ENCODE measurements at places on chromosomes 13 and 19.

- DNase-seq: no peak
Measured at GRCh38 chr19:40867701-40868100, 14.3 kb downstream of the CYP2A7 start.

GRCh38 chr19:14957464-14957863 lies 16.2 kb downstream of the OR7C2 start:
- DNase-seq: no peak

DNA sequence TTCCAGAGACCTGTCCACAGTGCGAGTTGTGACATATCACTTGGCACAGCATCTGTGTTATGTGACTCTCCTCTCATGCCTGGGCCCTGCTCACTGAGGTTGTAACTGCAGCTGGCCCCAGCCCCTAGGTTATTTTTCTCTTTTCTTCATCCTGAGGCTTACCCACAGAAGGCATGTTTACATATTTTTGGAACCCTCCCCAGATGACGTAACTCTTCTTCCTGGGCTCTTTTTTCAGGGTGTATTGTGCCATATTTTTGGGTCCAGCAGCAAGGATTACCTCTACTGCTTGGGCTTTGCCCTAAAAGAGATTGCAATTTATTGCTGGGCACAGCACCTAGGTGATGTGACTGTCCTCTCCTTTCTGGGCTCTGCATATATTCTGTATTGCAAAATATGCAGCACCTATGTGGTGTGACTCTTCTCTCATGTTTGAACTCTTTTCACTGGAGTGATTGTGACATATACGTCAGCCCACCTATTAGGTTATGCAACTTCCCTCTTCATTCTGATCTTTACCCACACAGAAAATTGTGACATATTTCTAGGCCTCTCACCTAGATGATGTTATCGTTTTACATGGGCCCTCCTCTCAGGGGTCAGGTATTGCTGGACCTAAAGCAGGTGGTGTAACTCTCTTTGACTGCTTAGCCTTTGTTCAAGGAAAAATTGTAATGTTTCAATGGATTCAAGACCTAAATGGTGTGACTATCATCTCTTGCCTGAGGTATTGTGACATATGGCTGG lies 64.5 kb upstream of the ZNF724 start:
- no peak for DNase-seq

DNA sequence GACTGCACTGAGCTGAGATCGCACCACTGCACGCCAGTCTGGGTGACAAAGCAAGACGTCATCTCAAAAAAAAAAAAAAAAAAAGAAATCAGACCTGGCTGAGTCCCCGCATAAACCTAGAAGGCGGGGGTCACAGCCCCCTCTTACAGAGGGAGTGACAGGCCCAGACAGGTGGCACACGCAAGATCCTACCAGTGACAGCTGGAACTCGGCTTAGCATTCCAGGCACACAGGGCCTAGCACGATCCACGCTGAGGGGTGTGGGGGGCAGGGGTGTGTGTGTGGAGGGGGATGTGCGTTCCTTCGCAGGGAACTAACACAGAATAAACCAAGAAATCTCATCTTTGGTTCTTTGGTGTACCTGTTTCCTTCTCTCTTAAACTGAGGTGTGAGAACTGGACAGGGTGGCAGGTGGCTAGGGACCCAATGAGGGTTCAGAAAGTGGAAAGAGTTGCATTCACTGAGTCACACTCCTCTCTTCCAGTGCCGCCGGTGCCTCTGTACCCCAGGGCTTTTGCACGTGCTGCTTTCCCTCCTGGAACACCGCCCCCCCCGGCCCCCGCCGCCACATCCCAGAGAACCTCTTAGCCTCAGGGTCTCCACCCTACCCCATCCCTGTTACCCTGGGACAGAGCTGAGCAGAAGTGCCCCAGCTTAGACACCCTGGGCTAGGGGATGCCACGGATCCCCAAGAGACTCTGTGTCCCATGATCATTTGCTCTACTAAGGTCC lies 5.0 kb downstream of the SGTA start:
- DNase-seq: no peak

GRCh38 chr19:16509141-16510061 lies 13.2 kb downstream of the C19orf44 start:
- no peak for DNase-seq

- DNase-seq: no peak
Measured at GRCh38 chr13:76398425-76398824, 487.8 kb downstream of the KCTD12 start.

- DNase-seq: no peak
Measured at GRCh38 chr13:94419304-94419924, 60.1 kb downstream of the DCT start.

DNA sequence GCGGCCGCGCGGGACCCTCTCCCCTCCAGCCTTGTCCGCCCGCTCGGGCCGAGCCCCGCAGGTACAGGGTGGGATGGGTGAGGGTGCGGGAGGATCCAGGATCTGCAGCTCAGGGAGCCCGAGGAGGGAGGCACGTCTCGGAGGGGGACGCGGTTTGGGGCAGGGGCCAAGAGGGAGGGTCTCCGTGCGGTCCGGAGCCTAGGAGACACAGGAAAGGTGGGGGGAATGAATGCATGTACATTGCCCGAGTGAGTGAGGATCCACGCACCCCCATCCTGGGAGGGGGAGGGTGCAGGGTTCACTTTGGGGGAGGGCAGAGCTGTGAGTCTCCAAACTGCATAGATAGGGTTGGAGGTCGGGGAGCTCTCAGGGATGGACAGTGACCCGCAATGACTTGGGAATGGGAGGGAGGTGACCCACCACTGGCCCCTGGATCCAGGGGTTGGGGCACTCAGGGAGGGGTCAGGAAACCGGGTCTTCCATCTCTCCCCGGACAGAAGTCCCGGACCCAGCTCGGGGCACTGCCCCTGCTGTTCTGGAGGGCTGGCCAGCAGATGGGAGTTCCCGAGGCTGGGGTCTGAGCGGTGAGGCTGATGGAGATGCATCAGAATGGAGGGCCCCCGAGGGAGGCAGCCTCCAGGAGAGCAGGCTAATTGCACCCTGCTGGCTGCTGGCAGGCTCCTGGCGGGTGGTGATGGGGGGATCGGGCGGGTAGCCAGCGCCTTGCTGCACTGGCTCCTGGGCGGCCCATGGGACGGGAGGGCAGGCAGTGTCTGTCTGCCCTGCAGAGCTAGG lies 547 bp downstream of the KCNN1 start:
- no peak for DNase-seq

- DNase-seq: no peak
Measured at GRCh38 chr13:26758496-26759157, 2.0 kb downstream of the GPR12 start.

DNA sequence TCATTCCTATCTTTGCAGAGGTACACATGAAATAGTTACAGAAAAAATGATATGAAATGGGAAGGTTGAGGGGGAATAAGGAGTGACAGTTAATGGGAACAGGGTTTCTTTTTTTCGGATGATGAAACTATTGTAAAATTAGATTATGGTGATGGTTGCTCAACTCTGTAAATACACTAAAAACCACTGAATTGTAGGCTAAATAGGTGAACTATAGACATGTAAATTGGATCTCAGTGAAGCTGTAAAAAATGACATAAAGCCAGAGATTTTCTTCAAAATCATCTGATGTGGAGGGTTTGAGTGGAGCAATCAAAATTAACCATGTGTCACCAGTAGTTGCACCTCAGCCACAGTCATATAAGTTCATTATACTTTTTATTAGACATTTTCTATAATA lies 6.6 kb upstream of the FLT3 start:
- no peak for DNase-seq

DNA sequence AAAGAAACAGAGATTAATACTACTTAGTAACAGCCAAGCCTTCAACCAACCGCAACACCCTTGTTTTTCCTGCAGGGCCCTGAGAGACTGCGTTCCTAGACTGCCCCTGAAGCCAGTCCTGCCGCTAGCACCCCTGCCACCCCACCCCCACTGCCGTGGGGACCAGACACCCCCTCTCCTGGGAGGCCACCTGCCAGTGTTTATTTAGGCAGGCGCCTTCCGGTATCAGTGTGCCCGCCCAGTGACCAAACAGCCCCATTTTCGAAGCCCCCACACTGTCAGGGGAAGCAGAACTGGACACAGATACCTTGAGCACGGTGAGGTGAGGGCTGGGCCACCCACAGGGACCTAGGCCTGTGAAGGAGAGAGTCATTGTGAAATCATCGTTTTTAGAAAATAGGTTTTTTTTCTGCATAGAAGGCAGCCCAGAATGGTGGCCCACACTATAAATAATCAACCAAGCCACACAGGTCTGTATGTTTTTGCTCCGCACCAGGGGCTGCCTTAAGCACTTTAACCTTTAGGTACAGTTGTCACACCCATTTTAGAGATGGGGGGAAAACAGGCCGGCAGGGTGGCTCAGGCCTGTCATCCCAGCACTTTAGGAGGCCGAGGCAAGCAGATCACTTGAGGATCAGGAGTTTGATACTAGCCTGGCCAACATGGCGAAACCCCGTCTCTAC lies 3.5 kb upstream of the TLE5 start:
- no peak for DNase-seq

GRCh38 chr13:41053384-41053826 lies 7.9 kb upstream of the WBP4 start:
- DNase-seq: peak; percentile 30

GRCh38 chr13:48555441-48555840 lies 22.6 kb upstream of the RCBTB2 start:
- DNase-seq: no peak

DNA sequence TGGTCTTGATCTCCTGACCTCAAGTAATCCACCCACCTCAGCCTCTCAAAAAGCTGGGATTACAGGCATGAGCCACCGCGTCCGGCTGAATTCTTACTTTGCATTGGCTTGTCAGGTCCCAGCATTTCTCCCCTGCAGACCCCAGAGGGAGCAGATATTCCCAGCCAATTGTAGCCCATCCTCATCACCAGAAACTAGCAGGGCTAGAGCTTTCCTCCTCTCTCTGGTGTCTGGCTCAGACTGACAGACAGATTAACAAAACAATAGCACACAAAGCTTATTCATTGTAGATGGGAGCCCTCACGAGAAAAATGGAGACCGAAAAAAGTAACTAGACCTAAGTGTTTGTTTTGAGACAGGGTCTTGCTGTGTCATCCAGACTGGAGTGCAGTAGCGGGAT lies 7.5 kb upstream of the MPV17L2 start:
- no peak for DNase-seq

- DNase-seq: no peak
Measured at GRCh38 chr19:21308773-21309172, 20.4 kb downstream of the ZNF708 start.

- DNase-seq: no peak
Measured at GRCh38 chr19:49766930-49767299, at the start of gene AP2A1. Gene AP2A1, plus strand, starts transcription at chr19:49767001. Its CDS starts 133 bp downstream, at chr19:49767134.

- no peak for DNase-seq
Measured at GRCh38 chr13:61316647-61317046, 99.0 kb downstream of the PCDH20 start.

GRCh38 chr19:6185835-6186834 lies 50.7 kb downstream of the ACSBG2 start:
- no peak for DNase-seq
